ENCODE measurements at places on chromosomes 2 and 18.

- H3K27ac ChIP-seq: no peak overlapping the region
- H3K36me3 ChIP-seq: no peaks in the 10 kb centered on the region
- no peaks in the 10 kb centered on the region for H3K4me1 ChIP-seq
- H3K4me3 ChIP-seq: no peak overlapping the region
Observed at GRCh38 chr2:128544321-128545037, 225.8 kb upstream of the HS6ST1 start.

- no peak overlapping the region for H3K4me3 ChIP-seq
- no peaks in the 10 kb centered on the region for H3K36me3 ChIP-seq
- H3K27me3 ChIP-seq: no peaks in the 10 kb centered on the region
- no peaks in the 10 kb centered on the region for H3K4me1 ChIP-seq
- DNase-seq: no peak
Observed at GRCh38 chr2:109324861-109325260, 195.9 kb downstream of the SH3RF3 start.

GRCh38 chr18:61935362-61935761 is 42.6 kb upstream of the RNF152 start:
- DNase-seq: no peak
- no peak overlapping the region for H3K4me3 ChIP-seq
- no peaks in the 10 kb centered on the region for H3K4me1 ChIP-seq
- H3K27me3 ChIP-seq: no peaks in the 10 kb centered on the region
- H3K27ac ChIP-seq: no peak overlapping the region

DNA sequence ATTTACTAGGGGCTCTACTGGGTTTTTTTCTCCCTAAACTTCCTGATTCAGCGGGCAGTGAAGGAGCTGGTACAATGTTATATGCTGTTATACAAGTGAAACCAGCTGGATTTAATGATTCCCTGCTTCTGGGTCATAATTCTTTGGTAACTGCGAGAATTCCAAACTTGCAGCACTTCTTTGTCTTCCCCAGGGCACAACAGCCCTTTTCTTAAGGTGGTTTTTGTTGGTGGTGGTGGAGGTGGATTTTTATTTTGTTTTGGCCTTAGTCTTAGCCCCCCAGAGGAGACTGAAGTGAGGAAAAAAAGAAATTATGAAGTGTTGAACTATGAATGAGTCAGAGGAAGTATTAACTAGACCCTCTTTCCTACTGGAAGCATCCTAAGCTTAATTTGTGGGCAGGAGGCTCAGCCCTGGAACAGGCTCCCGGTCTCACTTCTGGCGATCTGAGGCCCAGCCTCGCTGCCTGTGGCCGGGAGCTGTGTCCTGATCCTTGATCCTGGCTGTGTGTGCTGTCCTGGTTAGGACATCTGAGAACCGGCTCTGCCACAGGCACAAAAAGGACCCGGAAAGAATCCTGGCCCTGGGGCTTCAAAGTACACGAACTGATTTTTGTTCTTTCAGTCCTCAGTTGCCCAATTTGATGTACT is 141.9 kb downstream of the LYPD6B start:
- no peaks in the 10 kb centered on the region for H3K27me3 ChIP-seq
- H3K4me3 ChIP-seq: no peak overlapping the region
- no peak for DNase-seq
- H3K4me1 ChIP-seq: no peaks in the 10 kb centered on the region

- DNase-seq: no peak
- no peak overlapping the region for H3K27ac ChIP-seq
- no peaks in the 10 kb centered on the region for H3K4me1 ChIP-seq
- H3K27me3 ChIP-seq: no peaks in the 10 kb centered on the region
Observed at GRCh38 chr2:34126279-34126678, 527.2 kb upstream of the FAM98A start.

DNA sequence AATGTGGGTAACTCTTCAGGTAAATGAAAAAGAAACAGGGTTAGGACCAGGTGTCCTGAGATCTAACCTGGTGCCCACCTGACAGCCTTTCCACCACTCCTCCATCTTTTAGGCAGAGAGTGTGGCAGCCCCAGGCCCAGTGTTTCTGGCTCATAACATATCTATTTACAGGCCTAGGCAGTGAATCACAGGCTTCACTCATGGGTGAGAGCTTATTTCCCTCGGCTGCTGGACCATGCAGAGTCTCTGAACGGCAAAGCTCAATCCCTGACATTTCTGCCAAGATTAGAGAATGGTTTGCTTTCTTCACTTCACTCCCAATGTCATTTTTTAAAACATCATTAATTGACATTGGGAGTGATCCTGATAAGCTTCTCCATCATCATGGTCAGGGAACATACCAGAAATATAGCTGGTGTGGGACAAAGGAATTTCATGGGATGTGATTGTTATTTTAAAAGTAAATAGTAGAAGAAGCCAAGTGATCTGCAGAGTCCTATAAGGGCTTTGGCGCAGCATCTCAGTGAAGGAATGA is 323.9 kb downstream of the SETBP1 start:
- peaks cover 5% of the 10 kb centered on the region for H3K4me1 ChIP-seq
- no peaks in the 10 kb centered on the region for H3K27me3 ChIP-seq
- no peak overlapping the region for H3K4me3 ChIP-seq
- DNase-seq: no peak
- no peak overlapping the region for H3K27ac ChIP-seq
- no peaks in the 10 kb centered on the region for H3K36me3 ChIP-seq

DNA sequence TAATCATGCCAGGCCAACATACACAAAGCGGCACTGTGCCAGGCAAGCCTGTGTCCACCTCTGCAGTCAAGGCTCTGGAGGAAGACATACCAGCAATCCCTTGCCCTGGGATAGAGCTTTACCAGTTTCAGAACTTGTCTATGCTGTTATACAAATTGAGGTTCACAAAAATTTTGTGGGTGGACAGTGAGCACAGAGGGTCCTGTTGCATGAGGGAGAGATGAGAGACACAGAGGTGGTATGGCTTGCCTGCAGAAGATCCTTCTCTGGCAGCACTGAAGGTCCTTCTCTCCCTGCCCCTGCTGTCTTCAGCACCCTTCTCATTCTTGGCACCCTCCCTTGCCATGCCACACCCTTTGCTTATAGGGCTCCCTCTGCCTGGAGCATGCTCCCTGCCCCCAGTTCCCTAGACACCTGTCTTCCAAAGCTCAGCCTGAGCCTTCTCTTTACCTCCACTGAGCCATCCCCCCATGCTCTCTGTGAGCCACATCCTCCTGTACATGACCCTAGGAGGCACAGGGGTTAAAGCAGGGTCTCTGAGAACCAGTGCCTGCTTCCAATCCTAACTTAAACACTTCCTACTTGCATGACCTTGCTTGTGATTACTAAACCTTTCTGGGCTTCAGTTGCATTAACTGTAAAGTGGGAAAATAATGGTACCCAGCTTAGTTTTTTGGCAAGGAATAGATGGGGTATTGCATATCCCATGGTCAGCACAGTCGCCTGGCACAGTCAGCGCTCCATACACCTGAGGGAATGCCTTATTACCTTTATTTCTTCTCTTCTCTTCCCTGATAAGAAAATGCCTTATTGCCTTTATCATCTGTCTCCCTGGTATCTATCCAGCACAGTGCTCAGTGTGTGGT is 857 bp downstream of the FABP1 start:
- no peak overlapping the region for H3K4me3 ChIP-seq
- H3K27me3 ChIP-seq: peaks cover 52% of the 10 kb centered on the region
- no peaks in the 10 kb centered on the region for H3K36me3 ChIP-seq
- H3K27ac ChIP-seq: no peak overlapping the region
- DNase-seq: no peak

GRCh38 chr2:179454443-179455171 is 190.0 kb upstream of the SESTD1 start:
- no peak overlapping the region for H3K4me3 ChIP-seq
- no peaks in the 10 kb centered on the region for H3K36me3 ChIP-seq
- H3K4me1 ChIP-seq: no peaks in the 10 kb centered on the region
- H3K27ac ChIP-seq: no peak overlapping the region
- DNase-seq: no peak

DNA sequence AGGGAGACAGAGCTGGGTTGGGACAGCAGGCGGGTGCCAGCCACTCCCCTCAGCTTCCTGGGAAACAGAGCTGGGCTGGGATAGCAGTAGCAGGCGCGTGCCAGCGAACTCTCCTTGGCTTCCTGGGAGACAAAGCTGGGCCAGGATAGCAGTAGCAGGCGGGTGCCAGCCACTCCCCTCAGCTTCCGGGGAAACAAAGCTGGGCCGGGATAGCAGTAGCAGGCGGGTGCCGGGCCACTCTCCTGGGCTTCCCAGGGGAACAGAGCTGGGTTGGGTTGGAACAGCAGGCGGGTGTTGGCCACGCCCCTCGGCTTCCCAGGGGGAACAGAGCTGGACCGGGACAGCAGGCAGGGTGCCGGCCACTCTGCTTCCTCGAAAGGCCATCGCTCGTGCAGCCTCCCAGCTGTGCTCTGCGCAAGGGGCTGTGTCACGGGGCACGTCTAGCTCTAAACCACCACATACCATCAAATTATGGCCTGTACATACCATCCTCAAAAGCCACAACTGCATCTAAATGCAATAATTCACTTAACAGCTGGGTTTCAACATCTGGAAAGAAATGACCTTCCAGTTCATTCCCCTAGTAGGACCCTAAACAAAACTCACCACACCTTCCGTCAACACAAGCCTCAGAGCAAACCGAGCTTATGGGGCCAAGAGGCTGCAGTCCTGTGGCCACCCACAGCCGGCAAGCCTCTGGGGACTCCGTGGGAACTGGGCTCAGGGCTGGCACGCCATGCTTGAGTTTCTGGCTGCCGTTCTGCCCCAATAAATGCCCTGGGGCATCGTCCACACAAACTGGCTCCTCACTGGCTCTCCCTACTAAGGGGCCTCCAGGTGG is 228.3 kb downstream of the TWIST2 start:
- no peak for DNase-seq
- no peaks in the 10 kb centered on the region for H3K4me1 ChIP-seq
- H3K4me3 ChIP-seq: no peak overlapping the region

- peak; percentile 48 for DNase-seq
- peaks cover 3% of the 10 kb centered on the region for H3K4me1 ChIP-seq
- no peaks in the 10 kb centered on the region for H3K36me3 ChIP-seq
- no peak overlapping the region for H3K4me3 ChIP-seq
Observed at GRCh38 chr2:8329660-8330622, 351.9 kb upstream of the ID2 start.

- H3K4me3 ChIP-seq: no peak overlapping the region
- H3K27ac ChIP-seq: no peak overlapping the region
- no peak for DNase-seq
- no peaks in the 10 kb centered on the region for H3K36me3 ChIP-seq
Observed at GRCh38 chr2:226531061-226531810, 268.4 kb downstream of the IRS1 start.

DNA sequence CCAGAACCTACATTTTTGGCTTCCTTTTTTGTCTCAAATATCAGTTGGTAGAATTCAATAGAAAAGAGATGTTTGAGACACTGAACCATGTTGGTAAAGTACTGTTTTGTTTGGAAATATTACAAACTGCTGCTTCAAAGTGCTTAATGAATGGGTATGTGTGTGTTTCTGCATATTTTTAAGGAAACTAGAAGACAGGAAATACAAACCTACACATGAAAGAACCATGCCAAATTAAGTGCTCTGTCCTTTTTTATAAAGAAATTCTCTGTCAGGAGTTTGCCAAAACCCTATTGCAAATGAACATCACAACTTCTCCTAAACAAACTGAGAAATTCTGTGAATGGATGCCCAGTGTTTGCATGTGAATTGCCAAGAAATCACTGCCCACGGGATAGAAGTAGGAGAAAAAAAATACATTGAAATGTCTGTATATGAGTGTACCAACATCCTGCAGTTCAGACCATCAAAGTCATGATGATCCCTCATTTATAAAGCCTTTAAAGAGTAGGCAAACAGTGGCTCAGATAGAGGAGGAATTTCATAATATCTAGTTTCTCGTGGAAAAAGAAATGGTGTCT is 69.6 kb upstream of the RND3 start:
- DNase-seq: no peak
- no peaks in the 10 kb centered on the region for H3K36me3 ChIP-seq
- H3K4me3 ChIP-seq: no peak overlapping the region
- no peaks in the 10 kb centered on the region for H3K27me3 ChIP-seq

- no peak for DNase-seq
- no peak overlapping the region for H3K27ac ChIP-seq
- no peaks in the 10 kb centered on the region for H3K36me3 ChIP-seq
- no peak overlapping the region for H3K4me3 ChIP-seq
- peaks cover 12% of the 10 kb centered on the region for H3K27me3 ChIP-seq
Observed at GRCh38 chr2:51324051-51324450, 292.1 kb upstream of the NRXN1 start.

DNA sequence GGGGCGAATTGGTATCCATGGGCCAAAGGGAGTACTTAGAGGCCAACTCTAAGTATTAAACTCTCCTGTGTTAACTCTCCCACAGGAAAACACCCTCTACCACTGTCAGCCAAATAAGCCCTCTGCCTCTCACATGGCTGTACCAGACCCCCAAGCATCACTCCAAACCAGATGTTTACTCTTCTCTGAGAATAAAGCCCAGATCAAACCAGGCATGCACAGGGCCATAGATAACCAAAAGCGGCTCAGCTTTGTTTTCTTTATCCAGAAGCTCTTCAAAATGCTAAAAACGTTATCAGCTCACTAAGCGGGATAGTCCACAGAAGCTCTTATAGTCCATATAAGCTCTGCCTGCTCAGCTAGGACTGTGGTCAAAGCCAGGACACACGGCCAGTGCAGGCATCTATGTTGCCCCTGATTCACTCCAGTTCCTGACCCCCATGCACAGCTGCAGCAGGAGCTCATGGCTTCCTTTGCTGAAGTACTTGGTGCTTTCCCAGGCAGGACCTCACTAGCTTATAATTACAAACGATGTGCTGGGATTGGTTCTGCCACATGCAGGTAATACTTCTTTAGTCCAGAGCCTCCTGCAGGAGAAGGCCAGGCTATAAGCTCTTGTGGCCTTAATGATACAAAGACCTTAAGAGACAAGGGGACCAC is 21.0 kb upstream of the SEMA4C start:
- H3K36me3 ChIP-seq: no peaks in the 10 kb centered on the region
- H3K27ac ChIP-seq: no peak overlapping the region
- no peak for DNase-seq

DNA sequence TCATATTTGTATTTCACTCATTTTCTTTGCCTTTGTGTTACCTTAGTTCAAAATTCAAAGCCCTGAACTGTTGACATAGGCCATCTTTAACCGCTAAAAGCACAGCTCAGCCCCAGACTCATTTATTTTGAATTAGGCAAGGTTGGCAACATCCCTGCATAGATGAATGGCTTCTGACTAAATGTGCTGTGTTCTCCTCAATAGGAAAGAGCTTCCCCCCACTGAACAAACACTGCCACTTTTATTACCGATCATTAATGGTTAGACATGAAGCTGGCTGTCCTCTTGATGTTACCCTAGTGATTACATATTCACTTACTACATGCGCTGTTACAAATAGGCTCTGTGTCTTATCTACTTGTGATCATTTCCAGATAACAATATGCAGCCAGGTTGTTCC is 170.7 kb downstream of the ADCYAP1 start:
- no peak for DNase-seq
- peak overlapping the region; percentile 10 for H3K27ac ChIP-seq
- no peaks in the 10 kb centered on the region for H3K36me3 ChIP-seq
- H3K4me3 ChIP-seq: no peak overlapping the region

- H3K27ac ChIP-seq: peak overlapping the region; percentile 86
- H3K4me3 ChIP-seq: peak overlapping the region; percentile 14
- H3K36me3 ChIP-seq: no peaks in the 10 kb centered on the region
- H3K27me3 ChIP-seq: no peaks in the 10 kb centered on the region
Observed at GRCh38 chr2:41937464-41937906, 110.3 kb upstream of the PKDCC start.

- no peak overlapping the region for H3K4me3 ChIP-seq
- H3K4me1 ChIP-seq: peaks cover 4% of the 10 kb centered on the region
- no peaks in the 10 kb centered on the region for H3K27me3 ChIP-seq
- DNase-seq: peak; percentile 67
- H3K36me3 ChIP-seq: peaks cover 88% of the 10 kb centered on the region
- H3K27ac ChIP-seq: no peak overlapping the region
Observed at GRCh38 chr2:99404039-99404796, 67.0 kb downstream of the EIF5B start.

- no peak for DNase-seq
- no peaks in the 10 kb centered on the region for H3K36me3 ChIP-seq
- H3K27ac ChIP-seq: peak overlapping the region; percentile 42
Observed at GRCh38 chr2:150735894-150736498, 248.5 kb upstream of the RND3 start.
